ENCODE measurements at places on chromosomes 7 and 10. TPM values are rescaled to one million over a fixed set of nuclear protein-coding genes. Genes with fewer than 3 reads are reported as not detected.

The MMD2 gene
- not detected for total RNA-seq

The TMEM178B gene
- not detected for total RNA-seq

The PON1 gene
- not detected for total RNA-seq

DNA sequence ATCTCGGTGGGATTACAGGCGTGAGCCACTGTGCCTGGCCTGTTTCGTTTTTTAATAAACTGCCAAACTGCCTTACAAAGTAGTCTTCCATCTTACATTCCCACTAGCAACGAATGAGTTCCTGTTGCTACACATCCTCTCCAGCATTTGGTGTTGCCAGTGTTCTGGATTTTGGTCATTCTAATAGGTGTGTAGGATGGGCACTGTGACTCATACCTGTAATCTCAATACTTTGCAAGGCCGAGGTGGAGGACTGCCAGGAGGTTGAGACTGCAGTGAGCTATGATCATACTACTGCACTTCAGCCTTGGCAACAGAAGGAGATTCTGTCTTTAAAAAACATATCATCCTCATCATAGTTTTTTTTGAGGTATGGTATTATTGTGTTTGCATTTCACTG lies 21.4 kb upstream of the RSBN1L start:
- peak; percentile 57 for DNase-seq

- DNase-seq, result no peak
These were observed 32.6 kb upstream of the AGMO start for GRCh38 chr7:15594461-15594860.

GRCh38 chr7:99790407-99790806 lies 6.4 kb upstream of the CYP3A4 start:
- no peak for DNase-seq

DNA sequence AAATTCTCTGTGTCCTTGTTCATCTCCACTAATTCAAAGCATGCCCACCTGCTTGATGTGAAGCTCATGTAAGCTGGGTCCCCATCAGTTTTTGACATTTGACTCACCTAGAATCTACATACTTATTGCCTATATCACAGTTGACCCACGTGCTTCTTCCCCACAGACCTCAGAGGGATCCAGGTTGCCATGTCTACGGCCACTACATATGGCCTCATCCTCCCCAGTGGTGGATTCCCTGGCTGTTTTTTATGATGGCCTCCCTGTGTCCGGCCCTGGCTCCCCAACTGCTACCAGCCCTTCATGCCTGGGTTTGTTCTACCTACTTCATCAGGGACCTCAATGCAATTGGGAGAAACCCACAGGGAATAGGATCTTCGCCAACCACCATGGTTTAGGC lies 187.4 kb upstream of the GDF10 start:
- no peak for DNase-seq

DNA sequence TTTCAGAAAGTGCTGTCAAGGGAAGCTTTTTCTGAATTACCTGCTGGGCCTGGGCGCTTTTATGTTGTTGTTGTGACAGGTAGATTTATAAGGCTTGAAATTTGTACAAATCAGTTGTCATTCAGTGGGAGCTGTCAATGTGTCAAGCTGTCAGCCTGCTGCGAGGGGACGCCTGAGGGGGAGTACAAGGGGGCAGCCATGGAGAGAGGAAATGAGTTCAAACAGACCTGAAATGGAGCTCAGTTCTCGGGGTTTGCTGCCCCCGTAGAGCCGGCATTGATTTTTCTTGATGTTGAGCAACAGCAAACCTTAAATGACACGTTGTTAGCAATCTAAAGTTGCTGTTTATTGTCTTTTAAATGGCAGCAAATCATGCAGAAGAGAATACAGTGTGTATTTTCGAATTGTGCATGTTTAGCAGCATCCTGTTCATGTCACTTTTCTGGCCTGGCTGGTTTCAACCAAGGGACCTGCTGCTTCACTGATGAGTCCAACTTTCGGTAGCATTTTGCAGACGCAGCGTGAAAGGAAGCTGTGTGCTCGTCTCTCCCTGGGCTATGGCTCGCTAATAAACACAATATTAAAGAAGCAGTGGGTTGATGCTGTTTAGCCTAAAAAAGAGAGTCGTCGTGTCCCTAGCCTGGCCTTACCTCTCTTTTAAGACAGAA lies 166.5 kb downstream of the LRMDA start:
- no peak for DNase-seq

Data from stomach (tissue), 19 donors.